GM12891 (cell line): ENCODE measurements at places on chromosomes 4 and X.
A peak's percentile ranks its signal among the peaks of the same experiment; 100 is the strongest.

GRCh38 chr4:786861-787300 lies 39.0 kb downstream of the CPLX1 start:
- DNase-seq, result no peak

GRCh38 chr4:105473324-105474098 lies at the start of gene PPA2:
Gene PPA2 (minus strand): TSS chr4:105474062. CDS start chr4:105474050, 12 bp downstream.
- peak; percentile 31 for DNase-seq

GRCh38 chr4:165810726-165811125 lies 62.3 kb upstream of the TLL1 start:
- DNase-seq, result no peak

DNA sequence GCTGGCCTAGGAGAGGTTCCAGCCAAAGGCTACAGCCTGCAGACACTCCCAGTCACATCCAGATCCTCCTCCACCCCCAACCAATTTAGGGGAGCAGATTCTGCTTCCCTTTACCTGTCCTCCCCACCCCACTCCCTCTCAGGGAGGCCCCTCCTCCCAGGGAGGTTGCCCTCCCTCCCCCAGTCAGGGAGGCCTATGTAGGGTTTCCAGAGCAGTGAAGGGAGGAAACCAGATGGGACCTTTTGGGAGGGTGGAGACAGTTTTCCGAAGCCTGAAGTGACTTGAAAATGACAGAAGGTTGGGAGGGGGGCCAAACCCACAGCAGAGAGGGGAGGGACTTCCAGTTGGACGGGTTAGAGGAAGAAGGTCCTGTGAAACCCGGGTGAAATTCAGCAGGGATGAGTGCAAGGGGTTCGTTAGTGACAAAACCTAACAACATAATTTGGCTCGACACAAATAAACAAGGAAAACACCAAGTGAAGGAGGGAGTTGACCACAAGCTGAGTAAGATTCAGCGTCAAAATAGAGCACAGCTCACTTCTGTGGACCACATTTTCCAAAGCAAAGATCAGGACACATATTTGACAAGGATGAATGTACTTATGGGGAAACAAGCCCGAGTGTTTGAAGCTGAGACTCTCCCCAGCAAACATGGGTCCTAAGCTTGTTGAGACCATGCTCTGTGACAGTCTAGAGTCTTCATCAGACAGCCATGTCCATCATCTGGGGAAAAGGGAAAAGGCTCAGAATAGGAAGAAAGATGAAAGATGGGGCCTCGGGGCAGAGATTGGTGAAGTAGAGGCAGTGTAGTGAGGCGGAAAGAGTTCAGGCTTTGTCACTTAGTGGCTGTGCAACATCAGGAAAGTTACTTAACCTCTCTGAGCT lies 46.4 kb downstream of the PRPS1 start:
- DNase-seq, result no peak

DNA sequence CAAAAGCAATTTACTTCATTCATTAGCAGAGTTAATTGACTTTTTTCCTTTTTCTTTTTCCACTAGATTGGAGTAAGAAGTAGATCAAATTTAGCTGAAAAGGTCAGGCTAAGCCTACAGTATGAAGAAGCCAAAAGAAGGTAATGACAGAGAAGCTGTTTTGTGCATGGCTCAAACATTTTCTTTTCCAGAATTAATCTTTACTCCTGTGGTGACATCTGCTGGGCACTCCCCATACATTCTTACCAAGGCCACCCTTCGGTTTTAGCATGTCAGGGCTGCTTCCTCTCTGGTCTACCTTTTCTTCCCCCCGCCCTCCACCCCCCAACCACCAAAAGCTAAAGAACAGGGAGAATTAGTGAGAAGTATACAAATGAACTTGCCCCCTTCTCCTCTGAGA lies 70.2 kb downstream of the CLDN22 start:
- no peak for DNase-seq

- DNase-seq, result no peak
These were observed 763.5 kb upstream of the FRG1 start for GRCh38 chr4:189177130-189177529.

GRCh38 chr4:3613967-3614730 lies 81.9 kb upstream of the LRPAP1 start:
- DNase-seq, result no peak

DNA sequence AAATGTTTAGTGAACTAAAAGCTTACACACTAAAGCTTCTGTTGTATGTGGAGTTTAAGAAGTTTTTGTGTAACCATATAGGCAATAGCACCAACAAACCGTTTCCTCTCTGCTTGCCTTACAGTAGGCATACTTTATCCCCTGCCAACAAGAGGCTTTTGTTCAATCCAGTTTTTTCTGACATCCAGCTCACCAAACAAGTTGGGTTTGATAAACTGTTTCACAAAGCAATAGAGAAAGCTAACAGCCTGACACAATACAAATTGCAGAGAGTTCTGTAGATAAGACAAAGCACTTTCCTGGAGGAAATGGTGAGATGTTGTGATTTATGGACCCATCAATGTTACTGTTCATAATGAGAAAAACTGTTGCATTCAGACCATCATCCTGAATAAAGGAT lies 53.8 kb downstream of the PACRGL start:
- no peak for DNase-seq

DNA sequence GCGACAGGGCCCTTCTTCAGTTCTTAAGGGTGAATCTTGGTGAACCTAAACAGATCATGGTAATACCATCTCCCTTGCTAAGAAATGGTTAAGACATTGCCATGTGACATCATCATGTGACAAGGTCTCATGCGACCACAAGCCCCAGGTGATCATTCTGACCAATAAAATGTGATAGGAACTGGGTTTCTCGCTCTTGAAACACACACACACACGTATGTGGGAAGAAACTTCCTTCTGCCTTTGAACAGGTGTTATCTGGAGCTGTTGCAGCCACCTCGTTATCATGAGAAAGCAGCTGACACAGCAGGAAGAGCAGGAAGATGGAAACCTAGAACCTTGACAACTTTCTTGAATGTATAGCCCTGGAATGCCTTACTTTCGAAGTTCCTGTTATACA lies 10.2 kb downstream of the SOD3 start:
- DNase-seq, result no peak

- DNase-seq, result no peak
These were observed 38.7 kb upstream of the PDK3 start for GRCh38 chrX:24426340-24426913.

- DNase-seq, result no peak
These were observed 100.9 kb downstream of the LNX1 start for GRCh38 chr4:53490161-53490956.

- no peak for DNase-seq
These were observed 339.9 kb downstream of the MAPK10 start for GRCh38 chr4:86019906-86020305.

GRCh38 chr4:154189346-154189745 lies 302.3 kb downstream of the DCHS2 start:
- DNase-seq, result no peak

- no peak for DNase-seq
These were observed 30.1 kb downstream of the NEIL3 start for GRCh38 chr4:177339477-177340374.

- no peak for DNase-seq
These were observed 90.1 kb upstream of the EFHC2 start for GRCh38 chrX:44433556-44433955.

- DNase-seq, result no peak
These were observed 33.2 kb downstream of the PPARGC1A start for GRCh38 chr4:23856630-23857029.

GRCh38 chrX:40083979-40084359 lies 13.8 kb downstream of the BCOR start:
- DNase-seq, result no peak

DNA sequence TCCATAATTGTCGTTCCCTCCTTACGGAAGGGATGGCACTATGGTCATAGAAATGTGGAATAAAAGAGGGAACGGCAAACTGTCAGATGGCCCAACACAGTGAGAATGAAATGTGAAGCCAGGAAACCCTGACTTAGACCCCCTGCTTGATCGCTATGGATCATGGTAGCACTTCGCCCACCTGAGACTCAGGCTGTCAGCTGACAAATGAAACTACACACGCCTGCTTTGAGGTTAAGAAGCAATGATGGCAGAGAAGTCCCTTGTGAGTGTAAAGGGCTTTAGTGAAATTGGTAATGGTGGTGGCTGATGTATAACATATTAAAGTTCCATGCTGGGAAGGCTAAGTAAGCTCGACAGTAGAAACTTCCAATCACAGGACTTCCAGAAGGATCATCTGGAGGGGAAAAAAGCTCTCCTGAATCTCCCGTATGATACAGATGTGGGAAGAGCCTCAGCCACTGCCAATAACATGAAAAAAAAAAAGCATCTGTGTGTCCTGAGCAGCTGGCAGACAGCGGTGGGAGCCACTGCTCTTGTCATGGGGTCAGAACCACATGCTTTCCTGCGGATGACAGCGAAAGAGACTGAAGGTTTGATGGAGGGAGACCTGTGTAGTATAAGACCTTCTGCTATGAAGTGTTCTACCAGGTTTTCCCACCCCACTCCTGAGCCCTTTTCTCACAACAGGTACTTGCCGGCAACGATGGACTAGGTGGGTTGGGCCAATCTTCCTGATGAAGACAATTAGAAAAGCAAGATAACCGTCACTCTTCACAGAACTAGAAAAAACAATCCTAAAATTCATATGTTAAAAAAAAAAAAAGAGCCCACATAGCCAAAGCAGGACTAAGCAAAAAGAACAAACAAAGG lies 107.6 kb downstream of the AFAP1 start:
- no peak for DNase-seq

DNA sequence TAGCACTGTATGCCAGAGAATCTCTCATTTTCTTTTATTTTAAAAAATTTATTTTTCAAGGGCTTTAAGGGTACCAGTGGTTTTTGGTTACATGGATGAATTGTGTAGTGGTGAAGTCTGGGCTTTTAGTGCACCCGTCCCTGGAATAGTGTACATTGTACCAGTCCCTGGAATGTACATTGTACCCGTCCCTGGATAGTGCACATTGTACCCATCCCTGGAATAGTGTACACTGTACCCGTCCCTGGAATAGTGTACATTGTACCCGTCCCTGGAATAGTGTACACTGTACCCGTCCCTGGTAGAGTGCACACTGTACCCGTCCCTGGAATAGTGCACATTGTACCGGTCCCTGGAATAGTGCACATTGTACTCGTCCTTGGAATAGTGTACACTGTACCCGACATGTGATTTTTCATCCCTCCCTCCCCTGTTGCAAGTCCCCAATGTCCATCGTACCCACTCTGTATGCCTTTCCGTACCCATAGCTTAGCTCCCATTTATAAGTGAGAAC lies 56.1 kb upstream of the HELT start:
- no peak for DNase-seq

DNA sequence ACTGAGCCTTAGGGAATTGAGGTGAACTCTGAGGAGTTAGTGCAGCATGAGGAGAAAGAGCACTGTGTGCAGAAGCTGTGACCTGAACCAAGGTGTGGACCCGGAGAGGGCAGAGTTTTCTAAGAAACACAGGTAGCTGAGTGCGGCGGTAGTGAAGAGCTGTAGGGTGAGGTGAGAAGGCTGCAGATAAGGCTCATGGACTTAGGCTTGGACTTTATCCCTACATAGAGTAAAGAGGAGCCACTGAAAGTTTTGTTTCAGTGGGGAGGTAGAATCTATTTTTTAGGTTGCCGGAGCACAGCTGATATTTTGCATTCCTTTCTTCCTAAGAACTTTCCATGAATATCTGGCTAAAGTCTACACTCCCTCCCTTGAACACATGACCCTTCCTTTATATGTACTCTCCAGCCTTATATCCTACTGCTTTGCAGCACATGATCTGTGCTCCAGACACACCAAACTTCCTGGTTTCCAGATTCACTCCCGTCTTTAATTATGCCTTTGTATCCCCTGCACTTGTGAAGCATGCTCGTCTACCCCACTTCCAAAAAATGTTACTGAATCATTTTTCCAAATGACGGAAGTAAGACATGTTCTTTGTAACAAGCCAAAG lies 10.6 kb upstream of the PGRMC2 start:
- no peak for DNase-seq

GRCh38 chr4:76856243-76857073 lies 41.5 kb downstream of the SOWAHB start:
- no peak for DNase-seq

GRCh38 chr4:81058621-81059020 lies 28.1 kb downstream of the BMP3 start:
- DNase-seq, result no peak

DNA sequence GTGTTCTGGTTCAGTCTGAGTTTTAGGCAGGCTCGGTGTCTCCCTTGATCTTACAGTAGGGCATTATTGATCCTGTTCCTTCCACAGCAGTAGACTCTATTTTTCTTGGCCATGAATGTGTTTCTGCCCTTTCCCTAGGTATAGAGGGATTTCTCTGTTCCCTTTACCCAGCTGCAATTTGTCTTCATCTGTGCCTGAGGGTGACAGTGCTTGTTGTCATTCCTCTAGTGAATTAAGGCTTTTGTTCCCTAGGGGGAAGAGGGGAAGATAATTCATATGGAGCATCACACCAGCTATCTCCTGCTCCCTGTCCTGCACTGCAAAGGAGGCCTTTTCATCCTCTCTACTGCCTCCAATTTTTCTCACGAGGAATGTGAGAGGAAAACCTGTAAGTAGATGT lies 39.7 kb upstream of the CXorf51A start:
- DNase-seq, result no peak

- no peak for DNase-seq
These were observed 11.5 kb downstream of the PARM1 start for GRCh38 chr4:74944354-74944793.

GRCh38 chr4:137614491-137614890 lies 82.2 kb upstream of the PCDH18 start:
- no peak for DNase-seq

GRCh38 chrX:3550160-3550751 lies 163.2 kb downstream of the PRKX start:
- no peak for DNase-seq

- DNase-seq, result no peak
These were observed 331.8 kb upstream of the TENM3 start for GRCh38 chr4:181911420-181911819.

- no peak for DNase-seq
These were observed 62.5 kb downstream of the AFAP1 start for GRCh38 chr4:7877176-7877575.

- DNase-seq, result no peak
These were observed 1.5 kb upstream of the NKX6-1 start for GRCh38 chr4:84500386-84501201.

DNA sequence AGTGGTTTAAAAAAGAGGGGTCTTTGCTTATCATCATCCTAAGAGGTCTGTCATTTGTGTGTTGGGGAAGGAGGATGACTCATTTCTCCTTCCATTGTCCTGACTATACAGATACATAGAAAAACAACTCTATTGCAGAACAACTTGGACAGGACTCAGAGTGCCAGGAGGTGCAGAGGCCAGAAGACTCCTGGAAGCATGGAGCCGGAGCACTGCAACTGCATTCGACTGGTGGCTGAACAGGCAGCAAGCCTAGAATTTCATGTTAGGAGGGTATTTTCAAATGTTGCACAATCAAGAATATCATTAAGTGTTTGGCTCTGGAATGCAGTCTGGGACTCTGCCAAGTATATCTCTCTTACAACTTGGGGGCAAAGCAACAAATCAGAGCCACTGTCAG lies 35.0 kb upstream of the MAML3 start:
- DNase-seq, result no peak
